ENCODE measurements at places on chromosomes 2 and 18. TPM values are rescaled to one million over a fixed set of nuclear protein-coding genes. Genes with fewer than 3 reads are reported as not detected.

- no peak for DNase-seq
These were observed 65.7 kb upstream of the FOSL2 start for GRCh38 chr2:28326881-28327505.

DNA sequence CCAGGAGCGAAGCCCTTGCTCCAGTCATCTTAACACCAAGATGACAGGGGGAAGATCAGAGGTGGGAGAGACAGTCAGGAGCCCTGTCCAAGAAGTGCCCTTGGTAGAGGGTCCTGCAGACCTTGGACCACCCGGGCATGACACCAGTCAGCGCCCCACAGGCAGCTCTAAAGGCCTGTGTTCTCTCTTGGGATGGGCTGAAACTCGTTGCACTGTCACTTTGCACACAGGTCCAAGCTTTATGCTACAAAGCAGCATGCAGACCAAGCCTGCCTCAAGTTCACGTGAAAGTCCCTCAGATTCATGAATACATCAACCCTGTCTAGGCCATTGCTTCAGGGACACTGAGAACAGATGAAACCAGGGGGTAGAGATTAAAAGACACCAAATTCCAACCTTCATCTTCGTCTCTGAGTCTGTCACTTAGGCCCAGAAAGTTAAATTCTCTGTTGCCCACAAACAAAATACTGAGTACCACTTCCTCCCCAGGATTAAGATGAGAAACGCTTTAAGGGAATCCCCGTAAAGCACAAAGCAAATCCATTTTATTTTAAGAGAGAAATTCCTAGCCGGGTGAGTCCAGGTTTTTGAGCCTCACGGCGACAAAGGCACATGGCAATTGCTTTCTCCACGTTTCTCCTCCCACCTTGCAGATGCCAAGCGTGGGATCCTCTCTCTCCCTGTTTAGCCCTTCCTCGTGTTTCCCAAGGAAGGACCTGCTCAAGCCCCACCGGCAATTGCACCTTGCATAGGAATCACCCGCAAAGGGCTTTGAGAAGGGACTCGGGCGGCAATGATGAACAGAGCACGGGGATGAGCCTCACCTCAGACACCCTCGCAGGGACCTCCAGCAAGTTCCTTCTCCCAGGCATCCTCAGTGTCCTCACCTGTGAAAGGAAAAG is 75.0 kb upstream of the ID2 start:
- DNase-seq: no peak

DNA sequence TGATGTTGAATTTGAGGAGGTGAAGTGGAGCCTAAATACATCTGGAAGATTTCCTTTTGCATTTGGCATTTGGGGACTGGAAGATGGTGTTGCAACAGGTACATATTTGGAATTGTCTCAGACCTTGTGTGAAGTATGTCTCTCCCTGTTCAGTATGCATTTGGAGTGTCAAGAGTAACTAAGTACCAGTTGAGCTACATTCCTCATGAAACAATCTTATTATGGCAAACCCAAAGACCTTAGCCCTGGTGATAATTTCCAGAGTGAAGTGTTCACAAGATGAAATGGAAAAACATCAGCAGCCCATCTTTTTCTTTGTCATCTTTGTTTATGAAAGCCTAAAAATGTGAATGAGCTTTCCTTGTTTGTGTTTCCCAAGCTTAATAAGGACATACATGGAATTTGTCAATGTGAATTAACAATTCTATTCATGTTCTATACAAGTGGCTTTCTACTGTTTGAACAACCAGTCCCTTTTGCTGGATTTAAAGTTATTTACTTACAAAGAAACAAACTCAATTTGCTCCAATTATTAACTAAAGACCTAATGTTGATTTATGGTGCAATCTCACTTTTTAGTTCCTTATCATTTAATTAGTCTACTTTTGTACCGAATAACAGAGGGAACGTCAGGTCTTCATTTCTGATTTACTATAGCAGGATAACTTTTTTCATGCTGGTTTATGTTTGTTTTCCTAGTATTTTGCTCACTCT is 42.1 kb upstream of the PPP1R1C start:
- no peak for DNase-seq

DNA sequence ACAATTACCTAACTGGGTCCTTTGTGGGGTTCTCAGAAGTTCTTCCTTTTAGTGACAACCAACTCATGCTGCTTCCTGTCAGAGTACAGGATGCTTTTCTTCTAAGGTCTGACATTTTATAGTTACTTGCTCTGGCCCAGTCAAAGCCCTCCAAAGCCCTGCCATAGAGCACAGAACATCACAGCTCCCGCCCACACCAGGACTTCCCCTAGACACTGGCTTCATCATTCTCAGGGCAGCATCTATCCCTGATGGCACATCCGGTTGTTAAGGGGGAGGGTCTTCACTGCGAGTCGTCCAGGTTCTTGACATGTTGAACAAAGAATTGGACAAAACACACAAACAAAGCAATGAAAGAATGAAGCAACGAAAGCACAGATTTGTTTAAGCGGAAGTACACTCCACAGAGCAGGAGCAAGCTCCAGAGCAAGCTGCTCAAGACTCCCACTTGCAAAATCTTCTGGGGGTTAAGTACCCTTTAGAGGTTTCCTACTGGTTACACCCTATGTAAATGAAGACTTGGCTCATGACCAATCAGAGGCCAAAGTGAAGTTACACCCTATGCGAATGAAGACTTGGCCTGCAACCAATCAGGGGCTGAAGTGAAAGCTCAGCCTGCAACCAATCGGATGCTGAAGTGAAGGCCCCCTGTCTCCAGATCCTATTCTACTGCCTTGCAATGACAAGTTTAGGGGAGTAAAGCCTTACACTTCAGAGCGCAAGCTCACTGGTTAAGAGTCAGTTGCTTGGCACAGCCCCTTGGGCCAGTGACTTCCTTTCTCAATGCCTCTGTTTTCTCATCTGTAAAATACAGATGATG is 79.0 kb downstream of the HDAC4 start:
- no peak for DNase-seq

- DNase-seq: peak; percentile 29
These were observed 2.0 kb upstream of the CHRND start for GRCh38 chr2:232523682-232524597.

- no peak for DNase-seq
These were observed 148.2 kb upstream of the ITGA4 start for GRCh38 chr2:181308766-181309515.

DNA sequence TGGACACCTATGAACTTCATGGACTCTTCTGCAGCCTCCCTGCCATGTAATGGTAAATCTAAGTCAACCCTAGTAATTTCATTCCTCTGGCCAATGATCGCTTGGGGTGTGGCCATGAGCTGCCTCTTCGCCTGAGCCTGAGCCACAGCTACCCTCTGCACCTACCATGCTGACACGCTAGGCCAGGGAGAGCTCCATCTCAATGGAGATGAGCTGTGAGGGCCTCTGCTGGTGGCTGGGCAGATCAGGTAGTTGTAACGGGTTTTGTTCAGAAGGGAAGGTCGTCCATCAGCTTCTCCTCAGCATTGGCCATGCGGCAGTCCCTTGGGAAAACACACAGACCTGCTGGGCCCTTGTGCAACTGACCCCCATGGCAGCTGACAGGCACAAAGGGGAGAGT is 24.4 kb downstream of the MPHOSPH10 start:
- DNase-seq: no peak

Gene SGPP2
- 48.9 TPM for total RNA-seq

Gene UCN
- 1.5 TPM for total RNA-seq

Gene IL1F10
- not detected for total RNA-seq

All from thyroid gland (tissue), 4 donors.